DND-41 (cell line): ENCODE measurements at places on chromosomes 11 and 22.
A peak's percentile ranks its signal among the peaks of the same experiment; 100 is the strongest.

GRCh38 chr22:37563153-37564081 lies 3.1 kb downstream of the CDC42EP1 start:
- no peak overlapping the region for H3K27ac ChIP-seq
- H3K27me3 ChIP-seq, result peaks cover 7% of the 10 kb centered on the region
- H3K36me3 ChIP-seq, result no peaks in the 10 kb centered on the region
- H3K4me1 ChIP-seq, result peaks cover 15% of the 10 kb centered on the region
- H3K4me3 ChIP-seq, result no peak overlapping the region

DNA sequence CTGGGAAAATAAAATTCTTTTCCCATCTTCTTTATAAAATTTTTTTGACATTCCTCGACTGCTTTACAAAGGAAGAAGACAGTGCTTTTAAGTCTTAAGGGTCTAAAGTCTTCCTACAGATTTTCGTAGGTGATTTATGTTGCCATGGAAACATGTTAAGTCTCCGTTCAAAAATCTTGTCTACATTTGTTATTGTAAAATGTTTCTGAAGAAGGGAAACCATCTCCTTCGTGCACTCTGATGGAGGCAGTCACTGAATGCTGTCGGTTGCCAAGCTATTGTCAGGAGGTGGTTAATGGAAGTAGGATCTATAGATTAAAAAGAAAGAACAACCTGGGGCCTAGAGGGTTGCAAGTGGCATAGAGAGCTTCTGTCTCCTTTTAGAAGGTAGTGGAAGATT lies 52.6 kb downstream of the MAP6 start:
- peaks cover 15% of the 10 kb centered on the region for H3K27me3 ChIP-seq
- no peak for DNase-seq
- H3K27ac ChIP-seq, result no peak overlapping the region
- H3K36me3 ChIP-seq, result no peaks in the 10 kb centered on the region

GRCh38 chr11:1404461-1405185 lies 14.9 kb downstream of the BRSK2 start:
- no peak overlapping the region for H3K27ac ChIP-seq
- no peak overlapping the region for H3K4me3 ChIP-seq
- no peaks in the 10 kb centered on the region for H3K36me3 ChIP-seq
- DNase-seq, result no peak

GRCh38 chr11:133524488-133524887 lies 7.8 kb downstream of the OPCML start:
- H3K4me1 ChIP-seq, result no peaks in the 10 kb centered on the region
- DNase-seq, result no peak
- H3K4me3 ChIP-seq, result no peak overlapping the region
- no peak overlapping the region for H3K27ac ChIP-seq
- H3K27me3 ChIP-seq, result peaks cover 2% of the 10 kb centered on the region

DNA sequence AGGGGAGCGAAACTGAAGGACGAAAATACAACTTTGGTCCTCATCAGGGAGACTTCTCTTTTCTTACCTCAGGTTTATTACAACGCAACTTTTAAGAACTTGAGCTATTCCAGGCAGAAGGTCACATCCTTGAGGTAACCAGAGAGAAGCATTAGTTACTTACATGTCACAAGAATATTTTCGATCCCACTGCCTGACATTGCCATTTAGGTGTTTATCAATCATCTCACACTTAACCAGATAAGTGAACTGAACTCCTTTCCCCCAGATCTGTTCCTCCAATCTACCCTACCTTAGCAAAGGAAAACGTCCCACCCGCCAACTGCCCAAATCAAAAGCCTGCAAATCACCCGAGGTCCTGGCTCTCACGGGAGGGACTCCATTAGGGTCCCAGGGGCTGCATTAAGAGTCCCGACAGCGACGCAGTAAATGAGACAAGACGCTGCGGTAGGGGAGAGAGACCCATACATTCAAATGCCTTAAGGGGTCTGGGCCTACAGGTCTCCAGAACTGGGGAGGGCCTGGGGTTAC lies 734 bp downstream of the ZNF280B start:
- DNase-seq, result no peak
- H3K27ac ChIP-seq, result peak overlapping the region; percentile 75
- H3K4me3 ChIP-seq, result peak overlapping the region; percentile 93
- peaks cover 26% of the 10 kb centered on the region for H3K4me1 ChIP-seq

- H3K36me3 ChIP-seq, result peaks cover 55% of the 10 kb centered on the region
- DNase-seq, result peak; percentile 73
- H3K27me3 ChIP-seq, result no peaks in the 10 kb centered on the region
- peaks cover 53% of the 10 kb centered on the region for H3K4me1 ChIP-seq
- peak overlapping the region; percentile 72 for H3K4me3 ChIP-seq
Observed at GRCh38 chr11:67240576-67241389, 25.5 kb upstream of the GRK2 start.

GRCh38 chr11:27894552-27894951 lies 194.3 kb upstream of the BDNF start:
- DNase-seq, result no peak
- H3K36me3 ChIP-seq, result no peaks in the 10 kb centered on the region
- no peak overlapping the region for H3K27ac ChIP-seq
- H3K4me1 ChIP-seq, result no peaks in the 10 kb centered on the region

DNA sequence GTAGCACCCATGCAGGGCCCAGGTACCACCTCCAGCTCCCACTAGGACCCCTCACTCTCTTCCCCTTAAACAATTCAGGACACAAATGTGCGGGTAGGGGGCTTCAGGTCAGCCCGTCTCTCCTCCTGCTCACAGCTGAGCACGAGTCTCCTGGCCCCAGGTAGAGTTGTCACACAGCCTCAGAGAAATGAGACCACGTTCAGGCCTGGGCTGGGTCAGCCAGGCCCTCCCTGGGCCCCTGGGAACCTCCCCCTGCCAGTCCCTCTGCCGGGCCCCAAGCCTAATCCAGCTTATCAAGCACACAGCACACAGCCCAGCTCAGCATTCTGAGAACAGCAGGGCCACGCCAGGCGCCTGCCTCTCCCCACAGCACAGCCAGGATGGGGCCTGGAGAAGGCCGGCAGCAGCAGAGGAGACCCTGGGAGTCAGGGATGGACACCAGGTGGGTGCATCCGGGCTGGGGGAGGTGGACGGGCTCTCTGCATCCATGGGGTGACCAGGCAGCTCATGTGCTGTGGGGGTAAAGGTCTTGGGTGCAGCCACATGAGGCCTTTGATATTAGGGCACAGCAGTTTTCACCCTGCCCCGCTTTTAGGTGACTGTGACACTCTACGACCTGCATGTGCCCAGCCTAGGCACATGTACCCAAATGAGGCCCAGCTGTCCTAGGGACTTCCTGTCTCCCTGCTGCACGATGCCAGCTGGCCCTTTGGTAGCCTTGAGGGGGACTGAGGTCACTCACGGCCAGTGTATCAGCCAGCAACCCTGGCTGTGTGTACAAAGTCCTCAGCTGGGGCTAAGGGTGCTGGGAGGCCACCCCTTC lies 87.0 kb downstream of the MORC2 start:
- DNase-seq, result no peak
- H3K27me3 ChIP-seq, result no peaks in the 10 kb centered on the region
- no peak overlapping the region for H3K27ac ChIP-seq
- no peaks in the 10 kb centered on the region for H3K36me3 ChIP-seq
- H3K4me3 ChIP-seq, result no peak overlapping the region

DNA sequence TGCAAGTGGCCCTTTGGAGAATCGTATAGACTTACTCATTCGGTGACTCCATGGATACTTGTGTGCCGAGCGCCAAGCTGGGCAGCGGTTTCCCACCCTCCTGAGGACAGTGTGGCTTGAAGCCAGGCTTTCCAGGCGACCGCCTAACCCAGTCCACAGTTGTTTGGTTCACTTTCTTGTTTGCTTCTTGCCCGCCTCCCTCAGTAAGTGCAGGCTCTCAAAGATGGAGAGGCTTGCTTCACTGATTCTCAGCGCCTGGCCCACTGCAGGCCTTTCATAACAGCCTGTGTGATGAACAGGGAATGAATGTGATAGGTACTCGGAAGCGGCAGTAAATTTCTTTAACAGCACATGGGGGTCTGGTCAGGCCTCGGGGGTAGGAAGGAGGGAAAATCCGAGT lies 11.2 kb upstream of the MDK start:
- peaks cover 87% of the 10 kb centered on the region for H3K36me3 ChIP-seq
- no peak for DNase-seq
- 0 out of 2 replicates have a peak overlapping the region, but pooled peaks have one; percentile 44 for H3K27ac ChIP-seq
- no peaks in the 10 kb centered on the region for H3K4me1 ChIP-seq
- no peaks in the 10 kb centered on the region for H3K27me3 ChIP-seq

DNA sequence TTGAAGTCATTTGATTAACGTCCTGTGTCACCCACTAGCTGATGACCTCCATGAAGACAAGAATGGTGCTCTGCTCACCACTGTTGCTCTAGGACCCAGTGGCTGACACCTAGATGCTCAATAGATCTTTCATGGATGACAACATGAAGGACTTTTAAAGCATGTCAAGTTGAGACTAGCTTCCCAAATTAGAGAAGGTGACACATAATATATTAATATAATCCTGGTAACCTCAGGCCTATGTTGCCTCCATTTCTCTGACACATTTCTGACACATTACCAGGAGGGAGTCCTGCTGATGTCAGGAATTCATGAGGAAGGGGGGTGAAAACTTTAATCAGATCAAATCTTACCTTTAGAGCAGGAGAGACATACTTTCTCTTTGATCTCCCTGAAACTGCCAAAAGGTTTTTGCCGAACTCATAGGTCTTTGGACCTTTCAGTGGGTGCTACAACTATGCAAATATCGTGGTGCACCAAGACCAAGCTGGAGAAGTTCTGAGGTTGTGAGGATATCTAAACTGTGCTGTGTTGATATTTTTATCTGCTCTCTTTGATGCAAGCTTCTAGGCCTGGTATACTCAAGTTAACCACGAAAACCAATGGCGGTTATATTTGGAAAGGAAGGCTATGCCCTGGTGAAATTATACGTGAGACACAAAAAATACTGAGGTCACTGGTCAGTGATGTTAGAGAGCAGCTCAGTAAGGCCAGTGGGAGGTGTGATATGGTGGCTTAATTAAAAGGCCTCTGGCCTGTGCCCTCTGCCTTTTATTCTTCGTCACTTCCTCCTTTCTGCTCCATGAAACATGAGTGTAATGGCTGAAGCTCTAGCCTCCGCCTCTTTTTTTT lies 13.2 kb upstream of the AMPD3 start:
- no peaks in the 10 kb centered on the region for H3K27me3 ChIP-seq
- peak; percentile 35 for DNase-seq
- H3K27ac ChIP-seq, result no peak overlapping the region
- H3K4me3 ChIP-seq, result no peak overlapping the region

- H3K4me3 ChIP-seq, result peak overlapping the region; percentile 60
- no peak for DNase-seq
- no peak overlapping the region for H3K27ac ChIP-seq
- peaks cover 42% of the 10 kb centered on the region for H3K4me1 ChIP-seq
- peaks cover 35% of the 10 kb centered on the region for H3K36me3 ChIP-seq
Observed at GRCh38 chr11:575313-575995, 816 bp upstream of the PHRF1 start.

DNA sequence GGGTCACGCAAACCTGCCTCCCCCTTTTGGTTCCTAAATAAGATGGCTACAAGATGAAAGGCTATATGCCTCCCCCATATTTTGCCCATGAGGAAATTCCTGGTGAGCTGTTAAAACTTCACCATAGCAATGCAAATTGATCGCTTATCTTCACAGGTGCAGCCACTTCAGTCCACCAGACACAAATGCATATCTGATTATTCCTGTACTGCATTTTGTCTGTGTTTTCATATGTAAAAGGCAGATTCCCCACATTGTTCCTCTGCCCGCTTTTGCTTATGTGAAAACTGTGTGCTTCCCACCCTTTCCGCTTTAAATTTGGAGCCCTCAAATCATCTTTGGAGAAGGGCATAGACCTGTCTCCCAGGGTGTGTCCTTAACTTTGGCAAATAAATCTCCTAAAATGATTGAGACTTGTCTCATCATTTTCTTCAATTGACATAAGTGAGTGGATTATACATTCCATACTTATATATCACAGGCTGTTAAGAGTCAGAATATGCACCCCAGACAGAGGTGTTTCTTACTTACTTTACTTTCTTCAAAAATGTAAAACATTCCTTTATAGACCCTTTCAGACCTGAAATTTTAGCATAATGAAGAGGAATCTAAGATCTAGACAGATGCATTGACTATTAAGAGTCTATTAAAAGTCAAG lies 116.4 kb downstream of the CASP12 start:
- H3K27ac ChIP-seq, result no peak overlapping the region
- H3K36me3 ChIP-seq, result no peaks in the 10 kb centered on the region
- H3K4me3 ChIP-seq, result no peak overlapping the region
- no peaks in the 10 kb centered on the region; the same call in 1 of the 2 replicates for H3K4me1 ChIP-seq
- H3K27me3 ChIP-seq, result no peaks in the 10 kb centered on the region

- no peak overlapping the region for H3K4me3 ChIP-seq
Observed at GRCh38 chr11:14908214-14908880, 16.3 kb upstream of the CYP2R1 start.

GRCh38 chr11:83437939-83438338 lies 151.8 kb upstream of the CCDC90B start:
- no peaks in the 10 kb centered on the region for H3K36me3 ChIP-seq
- H3K27ac ChIP-seq, result no peak overlapping the region
- no peaks in the 10 kb centered on the region for H3K4me1 ChIP-seq
- no peaks in the 10 kb centered on the region for H3K27me3 ChIP-seq
- no peak for DNase-seq
- H3K4me3 ChIP-seq, result no peak overlapping the region

DNA sequence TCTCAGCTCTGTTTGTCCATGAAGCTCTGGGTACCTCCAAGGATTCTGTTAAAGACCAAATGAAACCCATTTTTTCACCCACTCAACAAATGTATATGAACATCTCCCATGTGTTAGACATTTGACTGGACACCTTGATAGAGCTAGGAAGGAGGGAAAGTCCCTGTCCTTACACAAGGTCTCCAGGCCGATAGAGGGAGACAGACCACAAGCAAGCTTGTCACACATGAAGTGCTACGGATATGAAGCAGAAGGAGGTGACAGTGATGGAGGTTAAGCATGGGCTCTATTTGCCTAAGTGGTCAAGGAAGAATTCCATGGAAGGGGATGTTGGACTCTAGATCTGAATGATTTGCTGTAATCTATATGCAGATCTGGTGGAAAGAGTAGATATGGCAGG lies 138.5 kb downstream of the MYO18B start:
- peaks cover 2% of the 10 kb centered on the region for H3K27me3 ChIP-seq
- no peak for DNase-seq
- H3K27ac ChIP-seq, result no peak overlapping the region
- H3K36me3 ChIP-seq, result no peaks in the 10 kb centered on the region
- no peak overlapping the region for H3K4me3 ChIP-seq

DNA sequence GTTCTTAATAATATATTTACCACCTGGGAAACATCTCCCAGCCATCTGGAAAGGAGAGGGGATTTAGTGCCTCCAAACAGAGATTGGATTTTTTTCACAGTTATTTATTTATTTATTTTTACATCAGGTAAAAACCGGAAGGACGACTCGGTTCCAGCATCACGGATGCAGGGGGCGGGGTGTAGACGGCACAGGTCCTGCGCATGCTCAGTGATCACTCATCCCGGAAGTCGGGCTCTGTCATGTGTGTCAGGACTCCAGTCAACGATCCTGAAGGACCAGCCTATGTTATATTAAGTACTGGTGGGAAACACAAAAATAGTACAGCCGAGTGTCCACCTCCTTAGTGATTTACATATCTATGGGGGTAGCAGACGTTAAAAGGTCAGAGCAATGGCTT lies 467.6 kb downstream of the NTM start:
- H3K36me3 ChIP-seq, result no peaks in the 10 kb centered on the region
- no peaks in the 10 kb centered on the region for H3K4me1 ChIP-seq
- DNase-seq, result no peak
- H3K27me3 ChIP-seq, result peaks cover 8% of the 10 kb centered on the region
- H3K27ac ChIP-seq, result no peak overlapping the region
- no peak overlapping the region for H3K4me3 ChIP-seq
